Camera-type eye (tissue), 1 donor: ENCODE measurements at places on chromosomes 16 and 17. TPM values are rescaled to one million over a fixed set of nuclear protein-coding genes. Genes with fewer than 3 reads are reported as not detected.

The FSCN2 gene
- total RNA-seq = 7.9 TPM

The SLC52A1 gene
- total RNA-seq = not detected

The PRAC2 gene
- not detected for total RNA-seq

The PSKH1 gene
- 20.0 TPM for total RNA-seq

The TP53TG3F gene
- not detected for total RNA-seq

The MEOX1 gene
- 7.9 TPM for total RNA-seq

The GJC1 gene
- total RNA-seq = 34.3 TPM

The OR1A1 gene
- total RNA-seq = not detected

The KRT12 gene
- total RNA-seq = 50.0 TPM

The TMEM114 gene
- 5.7 TPM for total RNA-seq

The GNG13 gene
- 3.8 TPM for total RNA-seq

The KRTAP4-5 gene
- not detected for total RNA-seq

The TBC1D26 gene
- total RNA-seq = 2.9 TPM

The AIPL1 gene
- total RNA-seq = 335 TPM

The MYH1 gene
- 3.8 TPM for total RNA-seq

The METTL9 gene
- 213 TPM for total RNA-seq

The ACSM2B gene
- not detected for total RNA-seq

The SSTR5 gene
- 2.4 TPM for total RNA-seq

The MARVELD3 gene
- 1.9 TPM for total RNA-seq

The MSL1 gene
- total RNA-seq = 91.9 TPM

The CD300E gene
- total RNA-seq = not detected

The DNAH2 gene
- 0.60 TPM for total RNA-seq

The KRTAP4-4 gene
- total RNA-seq = not detected

The ANKRD40CL gene
- not detected for total RNA-seq

The PTX4 gene
- total RNA-seq = 1.6 TPM

The GH2 gene
- total RNA-seq = not detected

The CD300H gene
- not detected for total RNA-seq

The MLKL gene
- 5.1 TPM for total RNA-seq

The KRTAP1-5 gene
- not detected for total RNA-seq

The ZFP3 gene
- 11.7 TPM for total RNA-seq

The NXPH3 gene
- 6.5 TPM for total RNA-seq

The KRTAP2-2 gene
- not detected for total RNA-seq

The HOXB13 gene
- not detected for total RNA-seq

The SLC25A11 gene
- total RNA-seq = 51.3 TPM

The MOSMO gene
- 33.6 TPM for total RNA-seq

The MC1R gene
- total RNA-seq = 5.7 TPM

The RUNDC3A gene
- 36.4 TPM for total RNA-seq
